CD4-positive, alpha-beta T cell treated with Interleukin-17A for 4 hours (primary cell): ENCODE measurements at places on chromosomes 5 and 9.

GRCh38 chr5:127931396-127931795, 152.2 kb upstream of the SLC12A2 start:
- DNase-seq, result no peak

DNA sequence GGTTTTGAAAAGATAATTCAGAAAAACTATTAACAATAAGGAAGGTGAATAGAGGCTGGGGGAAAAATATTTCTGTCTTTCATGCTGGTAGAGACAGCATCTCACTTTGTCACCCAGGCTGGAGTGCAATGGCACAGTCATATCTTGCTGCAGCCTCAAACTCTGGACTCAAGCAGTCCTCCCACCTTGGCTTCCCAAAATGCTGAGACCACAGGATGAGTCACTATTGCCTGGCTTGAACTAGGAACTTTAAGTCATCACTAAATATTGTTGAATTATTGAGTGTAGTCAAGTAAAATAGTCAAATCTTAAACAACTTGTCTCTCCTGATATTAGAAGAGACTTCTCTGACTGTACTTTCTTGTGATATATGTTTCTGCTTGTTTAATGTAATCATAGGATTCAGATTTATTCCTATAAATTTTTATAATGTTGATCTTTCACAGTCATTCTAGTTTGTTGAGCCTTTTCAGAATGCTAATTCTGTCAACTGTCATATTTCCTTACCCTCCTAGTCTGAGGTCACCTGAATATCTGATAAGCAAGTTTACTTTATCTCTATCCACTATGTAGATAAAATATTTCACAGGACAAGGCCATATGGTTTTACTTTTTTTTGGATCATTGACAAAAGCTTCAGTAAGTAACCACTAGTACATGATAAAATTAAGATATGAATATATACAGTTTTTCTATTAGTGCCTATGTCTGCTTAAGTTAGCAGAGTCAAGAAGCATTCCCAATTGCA, 1696.5 kb downstream of the MAT2B start:
- no peak for DNase-seq

- no peak for DNase-seq
Measured at GRCh38 chr9:110908894-110909293, 129.4 kb downstream of the LPAR1 start.

GRCh38 chr5:14172149-14172795, 29.1 kb downstream of the TRIO start:
- DNase-seq, result no peak

- no peak for DNase-seq
Measured at GRCh38 chr5:142213077-142213476, 104.5 kb downstream of the NDFIP1 start.

DNA sequence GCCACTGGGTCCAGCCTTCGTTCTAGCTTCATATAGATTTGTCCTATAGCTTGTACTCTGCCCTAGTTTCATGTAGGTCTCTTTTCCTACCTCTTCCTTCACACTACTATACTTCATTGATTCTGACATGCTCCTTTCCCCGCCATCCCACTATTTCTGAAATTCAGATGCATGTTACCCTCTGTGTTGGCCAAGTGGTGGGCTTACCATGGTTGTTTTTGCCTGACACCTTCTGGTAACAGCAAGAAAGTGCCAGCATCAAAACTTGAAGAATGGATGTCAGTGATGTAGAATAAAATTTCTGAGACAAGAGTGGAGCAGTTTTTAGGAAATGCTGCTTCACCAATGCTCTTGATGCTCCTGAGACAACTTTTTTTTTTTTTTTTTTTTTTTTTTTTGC, 19.5 kb upstream of the SERINC5 start:
- DNase-seq, result peak; percentile 50

GRCh38 chr5:82662340-82662739, 384.2 kb upstream of the RPS23 start:
- no peak for DNase-seq
